ENCODE measurements at places on chromosomes 2 and 18.

DNA sequence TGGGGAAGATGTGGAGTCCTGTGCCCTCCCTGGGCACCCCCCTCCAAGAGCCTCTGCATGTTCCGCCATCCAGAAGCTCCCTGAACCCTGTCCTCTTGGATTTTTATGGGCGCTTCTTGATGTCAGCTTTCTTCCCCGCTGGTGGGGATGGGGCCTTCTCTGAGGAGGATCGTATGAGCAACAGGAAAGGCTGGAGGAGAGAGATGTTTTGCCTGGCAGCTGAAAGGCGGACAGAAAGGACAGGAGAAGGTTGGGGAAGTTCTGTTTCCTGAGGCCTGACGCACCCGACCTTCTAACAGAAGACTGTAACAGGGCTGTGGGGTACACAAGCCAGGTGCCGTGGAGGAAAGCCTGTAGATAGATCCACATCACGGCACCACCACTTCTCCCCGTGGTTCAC is 238.8 kb downstream of the LDLRAD4 start:
- DNase-seq, result no peak

DNA sequence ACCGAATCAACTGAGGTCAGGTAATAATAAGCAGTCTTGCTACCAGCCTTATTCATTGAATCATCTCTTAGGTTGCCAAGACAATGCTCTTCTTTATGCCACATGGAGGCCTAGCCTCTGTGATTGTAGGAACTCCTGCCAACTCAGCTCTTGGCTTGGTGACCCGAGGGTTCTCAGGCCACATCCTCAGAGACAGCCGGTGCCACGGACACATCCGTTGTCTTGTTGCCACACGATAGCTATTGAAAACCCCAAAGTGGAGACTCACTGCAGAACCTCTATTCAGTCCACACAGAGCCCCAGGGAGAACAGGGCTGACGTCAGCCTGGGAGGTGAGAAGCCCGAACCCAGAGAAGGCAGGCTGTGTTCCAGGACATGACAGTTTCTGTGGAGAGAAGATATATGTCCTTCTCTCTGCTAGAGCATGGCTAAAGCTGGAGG is 53.5 kb upstream of the TGFA start:
- DNase-seq, result no peak

DNA sequence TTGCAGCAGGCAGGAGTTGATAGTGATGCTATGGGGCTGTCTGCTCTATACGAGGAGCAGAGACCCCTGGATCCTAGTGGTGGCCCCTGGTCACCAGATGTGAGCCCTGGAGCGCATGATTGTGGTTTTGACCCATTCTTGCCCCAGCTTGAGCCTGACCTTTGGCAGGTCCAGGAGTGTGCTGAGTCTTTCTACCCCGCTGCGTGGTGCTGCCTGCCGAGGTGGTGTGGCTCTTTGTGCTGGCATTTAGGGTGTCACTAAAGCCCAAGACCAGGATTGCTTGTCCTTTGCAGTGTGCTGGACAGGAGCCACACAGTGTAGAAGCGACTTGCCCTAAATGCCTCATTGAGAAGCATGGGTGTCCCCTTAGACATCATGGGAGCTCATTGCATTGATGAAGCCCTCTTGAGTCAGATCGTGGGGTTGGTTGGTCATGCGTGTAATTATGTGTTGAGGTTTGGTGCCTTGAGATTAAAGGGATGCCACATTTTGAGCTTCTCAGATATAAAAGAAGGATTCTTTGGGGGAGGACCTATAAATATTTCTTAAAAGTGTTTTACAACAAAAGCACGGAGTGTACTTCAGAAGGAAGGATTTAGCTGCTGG is 88.3 kb downstream of the AGAP1 start:
- DNase-seq, result no peak

- DNase-seq, result no peak
Measured at GRCh38 chr2:60644951-60645350, 91.5 kb upstream of the BCL11A start.

DNA sequence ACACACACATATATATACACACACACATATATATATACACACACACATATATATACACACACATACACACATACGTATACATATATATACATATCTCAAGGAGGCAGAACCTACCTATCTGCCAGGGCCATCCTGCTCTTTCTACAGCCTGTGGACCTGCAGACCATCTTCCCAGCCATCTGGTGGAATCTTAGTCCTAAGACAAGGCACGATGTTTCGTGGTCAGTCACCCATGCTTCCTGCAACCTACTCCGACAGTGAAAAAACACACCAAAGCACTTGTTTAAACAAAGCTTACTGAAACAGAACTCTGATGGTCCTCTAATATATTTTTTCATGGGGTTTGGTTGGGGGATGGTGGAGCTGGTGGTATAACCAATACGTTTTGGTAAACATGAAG is 164.2 kb upstream of the ZNF521 start:
- no peak for DNase-seq

GRCh38 chr2:86035883-86036668 is 69.6 kb downstream of the POLR1A start:
- peak; percentile 24 for DNase-seq

- no peak for DNase-seq
Measured at GRCh38 chr18:45100321-45101105, 419.8 kb downstream of the SETBP1 start.

- DNase-seq, result no peak
Measured at GRCh38 chr2:69026026-69026425, 13.0 kb downstream of the ANTXR1 start.

DNA sequence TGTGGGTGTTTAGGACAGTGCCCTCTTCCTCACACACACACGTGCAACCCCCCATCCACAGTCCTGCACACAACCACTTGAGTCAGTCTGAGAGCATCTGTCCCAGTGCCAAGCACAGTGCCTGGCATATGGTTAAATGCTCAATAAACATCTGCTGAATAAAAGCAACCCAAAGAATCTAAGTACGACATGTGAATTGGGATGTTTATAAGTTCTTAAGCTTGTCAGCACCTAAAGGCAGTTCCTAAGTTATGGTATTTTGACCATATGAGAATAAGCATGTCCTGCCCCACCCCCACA is 37.8 kb downstream of the CAPN13 start:
- DNase-seq, result no peak

GRCh38 chr2:24012521-24013188 is 2.8 kb downstream of the MFSD2B start:
- DNase-seq, result no peak

GRCh38 chr2:96532641-96533291 is 3.8 kb upstream of the ARID5A start:
- DNase-seq, result no peak
